ENCODE measurements at places on chromosomes 3 and 15. TPM values are rescaled to one million over a fixed set of nuclear protein-coding genes. Genes with fewer than 3 reads are reported as not detected.

Gene ACAN
- 0.34 TPM for total RNA-seq

Gene PAQR9
- total RNA-seq, result 0.22 TPM

Gene SLC6A11
- 0.34 TPM for total RNA-seq

Gene RBMS3
- 32.3 TPM for total RNA-seq

Gene ETV5
- total RNA-seq, result 55.3 TPM

Gene PRICKLE2
- total RNA-seq, result 101 TPM

Gene ZDHHC23
- total RNA-seq, result 0.68 TPM

Gene SOX14
- total RNA-seq, result not detected

Gene TRIM59
- total RNA-seq, result 15.8 TPM

DNA sequence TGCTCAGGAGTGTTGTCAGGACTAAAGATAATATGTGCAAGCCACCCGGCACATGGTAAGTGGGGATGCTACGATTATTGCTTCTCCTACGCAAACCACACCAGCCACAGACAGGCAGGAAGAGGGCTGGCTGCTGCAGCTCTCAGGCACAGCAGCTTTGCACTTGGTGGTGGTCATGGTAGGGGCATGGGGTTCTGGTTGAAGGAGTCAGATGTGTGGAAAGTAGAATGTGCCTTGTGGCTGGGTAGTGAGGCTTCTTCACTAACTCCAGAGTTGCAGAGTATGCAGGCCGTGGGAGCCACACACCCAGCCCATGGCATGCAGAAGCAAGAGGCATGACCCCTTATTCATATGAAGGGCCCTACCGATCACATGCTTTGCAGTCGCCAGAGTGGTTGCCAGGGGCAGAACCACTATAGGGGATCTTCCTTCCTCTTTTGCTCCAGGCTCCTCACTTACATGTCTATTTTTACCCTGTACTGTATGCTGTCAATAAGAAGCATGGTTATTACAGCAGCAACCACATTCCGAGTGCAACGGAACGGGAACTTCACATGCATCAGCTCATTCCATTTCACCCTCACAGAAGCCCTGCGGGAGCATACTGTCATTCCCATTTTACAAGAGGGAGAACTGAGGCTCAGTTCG is 59.2 kb upstream of the HERC1 start:
- no peak for DNase-seq

- DNase-seq, result no peak
Observed at GRCh38 chr3:56958879-56959278, 101.6 kb upstream of the SPATA12 start.

- no peak for DNase-seq
Observed at GRCh38 chr15:52236013-52236412, 44.8 kb upstream of the GNB5 start.

- peak; percentile 55 for DNase-seq
Observed at GRCh38 chr3:197132916-197133530, 103.4 kb upstream of the MELTF start.

DNA sequence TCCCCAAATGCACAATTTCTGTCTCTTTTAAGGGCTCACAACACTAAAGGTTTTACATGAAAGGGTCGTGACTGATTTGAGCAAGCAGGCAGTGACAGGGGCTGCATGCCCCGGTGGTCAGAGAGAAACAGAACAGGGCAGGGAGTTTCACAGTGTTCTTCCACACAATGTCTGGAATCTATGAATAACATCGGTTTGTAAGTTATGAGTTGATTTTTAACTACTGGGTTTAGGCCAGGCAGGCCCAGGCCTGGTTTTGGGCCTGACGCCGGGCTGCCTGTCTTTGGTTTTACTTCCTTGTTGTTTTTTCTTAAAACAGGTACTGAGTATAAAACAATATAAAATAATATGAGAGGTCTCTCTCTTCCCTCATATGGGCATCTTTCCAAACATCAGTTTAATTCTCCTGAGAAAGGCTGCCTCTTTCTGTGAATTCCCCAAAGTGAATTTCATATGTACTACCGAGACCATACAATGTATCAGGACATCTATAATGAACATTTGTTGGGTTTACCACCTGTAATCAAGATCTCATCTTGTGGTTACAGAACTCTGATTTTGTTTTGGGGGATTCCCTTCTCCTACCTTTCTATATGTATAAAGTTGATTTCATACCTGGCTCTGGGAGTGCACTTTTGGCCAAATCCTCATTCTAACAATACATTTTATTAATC is 74.4 kb downstream of the CD200 start:
- no peak for DNase-seq

DNA sequence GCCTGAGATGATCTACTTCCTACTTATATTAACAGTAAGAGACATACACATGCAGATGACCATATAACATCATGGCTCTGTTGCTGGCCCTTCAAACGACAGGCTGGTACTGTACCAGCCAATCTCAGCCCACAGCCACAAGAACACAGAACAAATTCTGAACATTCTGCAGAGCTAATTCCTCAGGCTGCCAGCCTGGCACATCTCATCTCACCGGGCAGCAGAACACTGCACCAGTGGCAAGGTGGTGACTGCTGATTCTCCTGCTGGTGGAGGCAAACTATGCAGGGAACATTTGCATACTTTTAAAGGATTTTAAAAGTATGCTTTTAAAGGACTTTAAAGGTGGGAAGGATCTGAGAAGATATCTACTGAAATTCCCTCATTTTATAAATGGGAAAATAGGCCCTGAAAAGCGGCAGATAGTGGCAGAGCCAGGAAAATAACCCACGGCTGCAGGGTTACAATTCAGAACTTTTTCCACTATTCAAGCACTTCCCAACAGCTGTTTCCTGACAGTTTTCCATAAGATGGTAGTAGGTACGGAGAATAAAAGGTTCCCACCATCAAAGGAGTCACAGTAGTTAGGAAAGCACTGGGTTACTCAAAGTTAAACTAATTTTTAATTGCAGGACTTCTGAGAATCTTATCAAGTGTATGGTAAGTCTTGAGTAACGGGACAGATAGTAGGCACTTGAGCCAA is 37.3 kb downstream of the SUMF1 start:
- no peak for DNase-seq

GRCh38 chr3:47266709-47267489 is 15.7 kb downstream of the KIF9 start:
- peak; percentile 91 for DNase-seq

DNA sequence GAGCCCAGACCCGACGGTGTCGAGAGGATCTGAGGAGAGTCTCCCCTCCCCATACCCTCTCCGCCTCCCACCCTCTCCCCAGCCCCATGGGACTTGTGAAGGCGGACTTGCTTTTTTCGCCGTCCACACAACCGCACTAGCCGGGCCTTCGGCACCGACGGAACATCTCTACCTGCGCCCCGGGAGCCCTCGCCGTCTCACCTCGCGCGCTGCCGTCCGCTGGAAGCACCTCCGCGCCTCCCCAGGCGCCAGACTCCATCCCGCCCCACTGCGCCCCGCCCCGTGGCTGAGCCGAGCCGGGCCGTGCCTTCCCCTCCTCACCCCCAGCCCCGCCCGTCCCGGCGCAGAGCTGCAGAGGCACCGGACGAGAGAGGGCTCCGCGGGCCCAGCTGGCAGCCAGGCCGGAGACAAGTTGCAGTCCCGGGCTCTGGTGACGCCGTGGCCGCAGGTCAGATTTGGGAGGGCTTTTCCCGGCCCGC is at the start of the genes DUOX1 and DUOXA1:
TSS of gene DUOX1 (plus strand) at position 344 of the 479 bp plus-strand sequence. CDS start 1,973 bp downstream, outside the sequence.
TSS of gene DUOXA1 (minus strand) at position 229 of the 479 bp plus-strand sequence. CDS start 6,865 bp downstream, outside the sequence.
- DNase-seq, result no peak

DNA sequence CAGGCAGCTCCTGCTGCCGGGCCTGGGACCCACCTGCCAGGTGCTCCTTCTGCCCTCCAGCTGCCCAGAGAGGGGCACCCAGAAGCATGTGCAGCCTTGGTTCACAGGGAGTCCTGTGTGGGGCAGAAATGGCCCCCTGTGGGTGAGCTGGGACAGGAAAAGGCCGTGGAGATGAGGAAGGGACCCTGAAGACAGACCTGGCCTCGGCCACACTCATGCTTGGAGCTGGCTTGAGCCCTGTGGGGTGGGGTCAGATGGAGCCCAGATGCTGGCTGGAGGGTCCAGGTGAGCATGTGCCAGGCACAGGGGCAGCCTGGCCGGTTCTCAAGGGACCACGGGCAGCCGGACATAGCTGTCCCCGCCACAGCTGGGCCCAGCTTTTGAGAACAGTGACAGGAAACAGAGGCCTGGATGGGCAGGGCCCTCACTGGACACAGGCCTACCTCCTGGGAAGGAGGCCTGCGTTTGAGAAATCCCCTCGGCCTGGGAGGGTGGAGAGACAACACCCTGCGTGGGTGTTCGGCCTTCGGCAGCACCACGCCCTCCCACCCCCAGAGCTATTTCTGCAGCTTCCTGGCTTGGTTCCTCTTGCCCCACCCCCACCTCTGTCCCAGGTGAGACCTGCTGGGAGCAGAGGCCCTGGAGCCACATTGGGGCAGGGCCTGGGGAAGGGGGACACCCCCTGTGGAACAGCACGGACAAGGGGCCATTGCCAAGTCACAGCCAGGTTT is 132.6 kb upstream of the MEF2A start:
- DNase-seq, result no peak

- DNase-seq, result peak; percentile 46
Observed at GRCh38 chr3:185332026-185332735, 30.8 kb upstream of the MAP3K13 start.

DNA sequence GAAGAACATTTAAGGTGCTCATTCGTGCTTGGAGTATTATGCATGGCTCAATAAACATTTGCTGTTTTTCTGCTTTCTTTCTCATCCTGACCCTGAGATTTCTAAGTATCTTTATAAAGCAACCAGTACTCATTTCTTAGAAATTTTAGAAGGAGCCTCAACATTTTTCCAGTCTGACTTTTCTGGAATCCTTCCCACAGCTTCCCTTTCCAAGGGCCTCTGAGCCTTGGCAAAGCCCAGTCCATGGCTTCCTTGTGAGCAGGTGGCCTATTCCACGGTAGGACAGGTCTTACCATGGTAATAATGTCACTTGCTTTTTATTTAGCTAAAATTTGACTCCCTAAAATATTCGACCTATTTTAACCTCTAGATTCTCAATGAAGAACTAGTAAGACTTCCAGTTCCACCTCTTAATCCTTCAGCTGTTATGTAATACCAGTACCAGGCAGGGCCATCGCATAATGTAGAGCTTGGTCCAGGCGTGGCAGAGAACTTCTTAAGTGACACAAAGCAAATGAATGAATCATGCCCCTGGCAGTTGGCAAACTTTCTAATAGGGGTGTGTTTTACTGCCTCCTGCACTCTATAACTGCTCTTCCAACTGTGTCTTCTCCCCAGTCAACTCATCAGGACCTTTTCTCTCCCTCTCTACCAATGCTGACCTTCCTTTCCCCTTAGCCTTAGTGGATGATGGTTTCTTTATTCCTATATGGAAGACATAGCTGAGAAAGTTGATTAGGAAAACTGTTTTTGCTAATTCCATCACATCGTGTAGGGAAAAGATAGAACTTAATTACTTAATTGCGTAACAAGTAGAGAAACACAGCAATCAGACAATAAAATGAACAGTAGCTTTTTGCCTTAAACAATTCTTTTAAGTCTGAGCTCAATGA is 894 bp upstream of the TM4SF4 start:
- DNase-seq, result peak; percentile 81

DNA sequence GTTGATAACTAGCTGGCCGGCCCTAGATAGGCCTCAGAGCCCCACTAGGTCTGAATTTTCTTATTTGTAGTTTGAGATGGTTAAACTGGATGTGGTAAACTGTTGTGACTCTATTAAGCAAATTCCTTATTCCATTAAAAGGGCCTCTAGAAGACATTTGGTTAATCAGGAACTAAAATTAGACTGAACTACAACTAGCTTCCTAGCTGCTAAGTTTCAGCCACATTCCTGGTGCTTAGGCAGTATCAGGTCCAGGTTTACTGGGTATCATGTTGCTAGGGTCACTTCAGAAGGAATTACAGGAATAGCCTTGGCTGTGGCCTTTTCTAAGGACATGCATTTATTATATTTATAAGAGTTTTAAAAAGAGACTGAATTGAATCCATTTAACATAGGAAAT is 136.3 kb downstream of the PLD1 start:
- DNase-seq, result no peak

DNA sequence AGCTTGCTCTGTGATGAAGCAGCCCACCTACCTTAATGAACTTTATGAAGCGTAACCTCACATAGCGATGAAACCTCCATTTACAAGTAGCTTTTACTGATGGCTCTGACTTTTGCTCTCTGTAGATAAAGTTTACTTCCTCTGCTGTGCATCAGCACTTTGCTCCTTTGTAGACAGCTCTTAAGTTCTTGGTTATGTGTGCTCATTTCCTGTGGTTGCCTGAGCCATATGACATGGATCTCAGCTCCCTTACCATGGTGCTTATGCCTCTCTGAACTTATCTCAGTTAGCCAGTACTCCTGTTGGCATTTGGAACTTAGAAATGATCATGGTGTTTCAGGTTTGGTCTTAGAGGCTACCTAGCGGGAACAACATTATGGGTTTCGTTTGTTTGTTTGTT is 7.8 kb downstream of the MFSD1 start:
- DNase-seq, result no peak

GRCh38 chr15:56174649-56175048 is 69.0 kb downstream of the RFX7 start:
- DNase-seq, result no peak

DNA sequence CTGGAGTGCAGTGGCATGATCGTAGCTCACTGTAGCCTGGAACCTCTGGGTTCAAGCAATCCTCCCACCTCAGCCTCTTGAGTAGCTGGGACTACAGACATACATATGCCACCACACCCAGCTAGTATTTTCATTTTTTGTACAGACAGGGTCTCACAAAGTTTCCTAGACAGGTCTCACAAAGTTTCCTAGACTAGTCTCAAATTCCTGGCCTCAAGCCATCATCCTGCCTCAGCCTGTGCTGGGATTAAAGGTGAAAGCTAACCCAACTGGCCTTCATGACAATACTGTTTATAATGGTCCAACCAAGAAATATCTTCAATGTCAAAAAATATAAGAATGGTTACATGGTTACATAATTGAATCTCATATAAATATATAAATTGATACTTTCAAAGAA is 24.0 kb downstream of the GPR176 start:
- DNase-seq, result no peak

GRCh38 chr3:142691527-142691926 is 32.3 kb upstream of the TRPC1 start:
- DNase-seq, result no peak

DNA sequence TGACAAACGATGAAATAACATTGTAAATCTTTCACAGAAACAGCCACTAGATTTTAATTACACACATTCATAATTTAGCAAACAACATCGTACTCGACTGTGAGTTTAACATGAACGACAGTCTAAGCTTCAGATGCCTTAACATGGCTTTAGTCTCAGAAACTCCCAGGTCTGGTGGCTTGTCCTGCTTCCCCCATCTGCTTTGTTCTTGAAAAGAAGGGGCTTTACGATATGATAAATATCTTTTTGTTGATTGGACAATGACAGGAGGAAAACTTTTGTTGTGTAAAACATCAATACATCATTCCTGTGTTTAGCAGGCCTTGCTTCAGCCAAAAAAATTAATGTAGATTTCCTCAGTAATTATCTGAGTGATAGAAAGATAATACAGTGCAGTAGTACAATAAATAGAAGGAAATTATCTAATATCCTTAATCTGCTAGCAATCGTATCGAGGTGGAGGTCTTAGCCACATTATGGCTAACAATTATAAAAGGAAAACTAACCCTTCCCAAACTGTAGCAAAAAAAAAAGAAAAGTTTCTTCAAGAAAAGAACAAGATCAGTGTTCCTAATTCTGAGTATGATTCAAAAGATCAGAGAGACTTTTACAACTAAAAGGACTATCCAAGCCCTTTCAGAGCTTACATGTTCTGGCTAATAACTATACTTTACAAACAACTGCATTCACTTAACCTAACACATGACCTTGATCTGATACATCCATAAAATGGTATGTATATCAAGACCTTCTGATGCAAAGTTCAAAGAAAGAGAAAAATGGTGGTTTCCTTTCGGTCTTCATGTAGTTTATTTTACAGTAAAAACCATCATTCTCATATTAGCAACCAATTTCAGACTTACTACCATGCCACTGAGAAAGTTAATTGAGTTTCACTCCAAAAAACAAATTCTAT is 535.7 kb downstream of the FOXP1 start:
- no peak for DNase-seq

- peak; percentile 47 for DNase-seq
Observed at GRCh38 chr15:60695713-60696522, 217.0 kb upstream of the ICE2 start.

All from astrocyte (in vitro differentiated cells and primary cell).